Stimulated activated naive B cell treated with anti-CD40 and anti-IgM and Interleukin-4, amounts not matched to agents 10 μg/mL and 1 μg/mL and 100 μg/mL, for 72 hours (primary cell): ENCODE measurements at places on chromosomes 6 and 20.
A peak's percentile ranks its signal among the peaks of the same experiment; 100 is the strongest.

- DNase-seq = peak; percentile 66
Observed at GRCh38 chr6:158439255-158439654, 120.6 kb upstream of the TMEM181 start.

DNA sequence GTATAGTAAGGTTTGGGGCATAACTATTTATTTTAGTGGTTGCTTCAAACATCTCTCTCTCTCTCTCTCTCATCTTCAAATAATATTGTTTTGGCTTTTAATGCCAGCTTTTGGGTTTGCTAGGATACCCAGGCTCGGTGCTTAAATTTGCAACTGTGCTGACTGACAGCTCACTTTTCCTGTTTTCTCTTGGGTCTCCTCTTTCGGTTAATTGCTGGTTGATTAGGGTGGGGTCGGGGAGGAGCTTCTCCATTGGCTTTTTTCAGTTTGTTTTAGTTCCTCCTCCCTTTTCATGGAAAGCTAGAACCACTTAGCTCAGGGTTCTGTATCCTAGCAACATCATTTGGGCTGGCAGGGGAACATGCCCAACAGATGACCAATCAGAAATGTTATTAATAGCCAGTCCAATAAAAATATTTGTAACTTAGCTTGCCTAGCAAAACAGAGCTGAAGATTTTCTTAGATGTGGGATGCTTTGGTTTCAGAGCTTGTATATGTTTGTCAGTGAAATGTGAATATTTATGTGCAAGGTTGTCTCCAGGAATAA, 11.3 kb downstream of the TFAP2B start:
- DNase-seq = no peak

- no peak for DNase-seq
Observed at GRCh38 chr6:152978058-152978457, 4.8 kb downstream of the FBXO5 start.

DNA sequence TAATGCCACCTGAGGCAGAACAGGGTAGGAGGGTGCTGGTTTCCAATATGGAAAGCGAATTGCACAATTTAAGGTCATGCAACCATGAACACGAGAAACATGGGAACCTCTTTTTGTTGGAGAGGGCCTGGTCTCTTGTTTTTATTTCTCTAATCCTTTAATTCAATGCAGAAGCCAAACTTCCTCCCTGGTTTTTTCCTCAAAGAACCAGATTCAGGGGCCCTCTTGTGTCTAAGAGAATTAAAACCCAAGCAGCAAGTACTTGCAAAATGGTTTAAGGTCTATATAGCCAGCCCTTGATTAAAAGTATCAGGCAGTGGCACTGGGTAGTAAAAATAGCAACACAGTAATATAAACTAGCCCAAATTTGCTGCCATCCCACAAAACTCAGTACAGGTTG, 19.5 kb downstream of the GSTA4 start:
- DNase-seq = no peak

GRCh38 chr6:161544801-161545480, 271.1 kb upstream of the AGPAT4 start:
- no peak for DNase-seq

GRCh38 chr6:111658462-111659154, 52.9 kb upstream of the TRAF3IP2 start:
- DNase-seq = no peak

DNA sequence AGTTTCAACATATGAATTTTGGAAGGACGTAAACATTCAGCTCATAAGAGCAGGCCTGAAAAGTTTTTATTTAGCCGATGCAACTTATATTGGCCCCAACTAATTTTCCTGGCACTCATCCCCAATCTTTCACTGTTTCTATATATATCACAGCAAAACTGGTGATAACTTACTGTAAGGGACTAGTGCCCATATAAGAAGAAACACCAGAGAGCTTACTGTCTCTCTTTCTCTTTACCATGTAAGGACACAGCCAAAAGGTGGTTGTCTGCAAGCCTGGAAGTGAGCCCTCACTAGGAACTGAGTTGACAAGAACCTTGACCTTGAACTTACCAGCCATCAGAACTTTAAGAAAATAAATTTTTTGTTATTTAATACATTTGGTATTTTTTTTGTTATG, 807.4 kb upstream of the CITED2 start:
- no peak for DNase-seq

- DNase-seq = no peak
Observed at GRCh38 chr6:83770910-83771309, 62.0 kb upstream of the SNAP91 start.

DNA sequence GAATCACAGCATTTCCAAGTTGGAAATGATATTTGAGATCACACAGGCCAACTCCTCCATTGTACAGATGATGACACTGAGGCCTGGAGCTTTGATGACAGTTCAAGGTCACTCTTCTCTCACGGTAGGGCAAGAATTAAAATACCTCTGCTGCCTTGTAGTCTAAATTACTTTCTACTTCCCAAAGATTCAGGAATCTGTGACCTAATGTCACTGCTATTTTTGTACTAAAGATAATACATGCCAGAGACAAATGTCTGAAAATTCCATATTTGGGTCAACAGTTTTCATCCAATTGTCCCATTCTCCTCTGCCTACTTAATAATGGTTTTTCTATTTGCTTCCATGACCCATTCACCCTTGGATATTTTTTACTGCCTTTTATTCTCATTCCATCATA, 160.0 kb downstream of the SOD2 start:
- DNase-seq = no peak

DNA sequence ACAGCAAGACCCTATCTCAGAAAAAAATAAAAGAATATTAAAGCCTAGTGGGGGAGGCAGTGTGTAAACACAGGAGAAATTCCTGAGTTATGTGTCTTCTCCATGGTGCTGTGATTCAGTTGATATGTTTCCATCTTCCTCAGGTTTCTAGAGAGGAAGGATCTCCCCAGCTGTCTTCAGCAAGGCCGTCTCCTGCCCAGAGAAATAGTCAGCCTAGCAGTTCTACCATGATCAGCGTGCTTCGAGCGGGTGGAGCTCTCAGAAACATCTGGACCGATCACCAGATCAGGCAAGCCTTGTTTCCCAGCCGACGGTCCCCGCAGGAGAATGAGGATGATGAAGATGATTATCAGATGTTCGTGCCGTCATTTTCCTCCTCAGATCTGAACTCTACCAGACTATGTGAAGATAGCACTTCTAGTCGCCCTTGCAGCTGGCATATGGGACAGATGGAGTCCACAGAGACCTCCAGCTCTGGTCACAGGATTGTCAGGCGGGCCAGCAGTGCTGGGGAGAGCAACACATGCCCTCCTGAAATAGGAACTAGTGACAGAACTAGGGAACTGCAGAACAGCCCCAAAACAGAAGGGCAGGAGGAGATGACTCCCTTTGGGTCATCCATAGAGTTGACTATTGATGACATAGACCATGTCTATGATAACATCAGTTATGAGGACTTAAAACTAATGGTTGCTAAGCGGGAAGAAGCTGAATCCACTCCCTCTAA, 34.9 kb upstream of the MTHFD1L start:
- no peak for DNase-seq

GRCh38 chr6:40328986-40329545, 258.1 kb downstream of the LRFN2 start:
- no peak for DNase-seq

DNA sequence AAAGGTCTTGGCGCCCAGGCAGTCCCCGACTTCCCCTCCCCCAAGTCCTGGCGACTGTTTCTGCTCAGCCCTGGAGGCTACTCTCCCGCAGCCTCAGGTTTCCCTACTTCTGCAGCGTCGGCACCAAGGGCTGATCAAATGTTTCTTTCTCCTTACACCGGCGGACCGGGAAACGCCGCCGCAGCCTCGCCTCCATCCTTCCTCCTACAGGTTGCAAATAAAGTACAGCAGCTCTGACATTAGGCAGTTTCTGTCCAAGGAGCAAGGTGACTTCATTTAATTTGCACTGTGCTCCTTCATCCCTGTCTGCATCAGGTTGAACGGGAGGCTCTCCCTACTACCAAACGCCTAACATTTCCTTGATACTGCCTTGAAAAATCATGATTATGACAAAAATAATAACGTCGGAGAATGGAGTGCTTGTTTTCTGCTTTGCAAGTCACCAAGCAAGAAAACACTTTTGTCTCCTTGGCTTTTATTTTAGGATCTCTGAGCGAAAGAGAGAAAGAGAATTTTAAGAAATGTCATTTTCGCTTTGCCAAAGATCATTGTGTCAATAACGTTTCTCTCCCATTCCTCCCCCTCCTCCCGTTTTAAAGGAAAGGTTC, 1.0 kb downstream of the CLIC5 start:
- DNase-seq = no peak
